ENCODE measurements at places on chromosomes 5 and 9.

DNA sequence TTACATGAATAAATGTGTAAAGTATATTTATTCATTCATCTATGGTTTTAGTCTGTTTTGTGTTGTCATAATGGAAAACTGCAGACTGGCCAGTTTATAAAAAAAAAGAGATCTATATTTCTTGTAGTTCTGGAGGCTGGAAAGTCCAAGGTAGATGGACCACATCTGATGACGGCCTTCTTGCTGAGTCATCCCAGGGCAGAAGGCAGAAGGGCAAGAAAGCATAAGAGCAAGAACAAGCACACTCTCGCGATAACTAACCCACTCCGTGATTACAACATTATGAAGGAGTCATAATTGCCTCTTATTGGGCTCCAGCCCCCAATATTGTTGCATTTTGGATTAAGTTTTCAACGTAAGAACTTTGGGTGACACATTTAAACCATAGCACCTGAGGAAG lies 180.4 kb upstream of the DAB2 start:
- DNase-seq, result no peak

GRCh38 chr5:604391-604831 lies 7.7 kb upstream of the CEP72 start:
- DNase-seq, result peak; percentile 48

DNA sequence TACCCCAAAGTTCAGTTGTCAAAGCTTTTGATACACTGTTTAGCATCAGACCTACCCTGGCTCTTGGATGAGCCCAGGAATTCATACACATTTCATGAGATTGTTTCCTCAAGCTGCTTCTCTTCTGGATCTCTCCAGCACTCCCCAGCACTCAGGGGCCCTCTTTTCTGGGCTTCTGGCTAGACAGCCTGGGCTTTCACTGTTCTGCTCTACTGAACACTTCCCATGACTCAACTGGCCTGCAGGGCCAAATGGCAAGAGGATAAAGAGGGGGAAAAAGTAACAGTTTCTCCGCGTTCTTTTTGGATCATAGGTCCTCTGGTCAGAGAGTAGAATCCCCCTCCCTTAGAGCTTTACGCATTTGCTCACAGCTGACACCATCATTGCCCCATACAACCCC lies 20.9 kb upstream of the LURAP1L start:
- DNase-seq, result no peak

- DNase-seq, result no peak
Measured at GRCh38 chr9:517993-518392, 303.3 kb downstream of the DOCK8 start.

DNA sequence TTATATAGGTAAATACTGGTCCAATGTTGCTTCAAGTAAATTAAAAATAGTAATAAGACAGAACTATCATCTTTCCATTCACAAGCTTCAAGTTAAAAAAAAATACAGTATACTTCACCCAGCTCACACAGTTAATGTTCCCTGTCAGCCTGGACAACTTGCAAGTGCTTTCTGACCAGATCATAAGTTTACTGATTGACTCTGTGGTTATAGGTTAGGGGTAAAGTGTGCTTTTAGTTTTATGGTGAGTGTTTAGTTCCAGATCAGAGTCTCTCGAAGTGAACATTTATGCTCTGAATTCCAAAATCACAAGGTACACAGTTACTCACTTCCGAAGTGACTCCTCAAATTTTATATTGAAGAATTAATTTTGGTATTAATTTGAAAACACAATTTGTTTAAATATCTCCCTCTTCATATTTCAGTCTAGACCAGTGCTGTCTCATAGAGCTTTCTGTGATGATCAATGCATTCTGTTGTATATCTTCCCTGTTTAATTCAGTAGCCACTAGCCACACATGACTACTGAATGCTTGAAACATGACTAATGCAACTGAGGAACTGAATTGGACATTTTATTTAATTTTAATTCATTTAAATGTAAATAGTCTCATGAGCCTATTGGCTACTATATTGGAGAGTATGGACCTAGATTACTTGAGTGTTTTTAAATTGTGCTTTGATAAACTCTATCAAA lies 90.7 kb downstream of the MEF2C start:
- DNase-seq, result no peak

DNA sequence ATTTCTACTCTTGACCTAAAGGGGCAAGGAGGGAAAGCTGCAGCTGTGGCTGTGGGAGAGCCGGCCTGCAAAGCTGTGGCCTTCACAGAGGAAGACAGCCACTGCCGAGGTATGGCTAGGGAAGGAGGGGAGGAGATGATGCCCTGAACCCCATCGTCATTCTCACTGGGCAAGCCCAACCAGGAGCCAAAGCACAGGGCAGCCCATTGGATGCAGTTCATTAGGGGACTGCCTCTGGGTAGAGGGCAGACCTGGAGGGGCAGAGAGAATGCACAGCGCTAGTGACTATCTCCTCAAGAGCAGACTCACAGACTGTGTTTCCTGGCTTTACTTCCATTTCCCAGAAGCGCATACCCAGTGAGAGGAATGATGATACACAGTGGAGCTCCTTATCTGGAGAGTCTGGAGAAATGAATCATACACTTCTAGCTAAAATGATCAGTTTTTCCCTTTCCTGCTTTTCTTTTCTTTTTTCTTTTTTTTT lies 47.2 kb upstream of the TTC23L start:
- no peak for DNase-seq

GRCh38 chr9:86926145-86926544 lies 21.2 kb downstream of the GAS1 start:
- no peak for DNase-seq

DNA sequence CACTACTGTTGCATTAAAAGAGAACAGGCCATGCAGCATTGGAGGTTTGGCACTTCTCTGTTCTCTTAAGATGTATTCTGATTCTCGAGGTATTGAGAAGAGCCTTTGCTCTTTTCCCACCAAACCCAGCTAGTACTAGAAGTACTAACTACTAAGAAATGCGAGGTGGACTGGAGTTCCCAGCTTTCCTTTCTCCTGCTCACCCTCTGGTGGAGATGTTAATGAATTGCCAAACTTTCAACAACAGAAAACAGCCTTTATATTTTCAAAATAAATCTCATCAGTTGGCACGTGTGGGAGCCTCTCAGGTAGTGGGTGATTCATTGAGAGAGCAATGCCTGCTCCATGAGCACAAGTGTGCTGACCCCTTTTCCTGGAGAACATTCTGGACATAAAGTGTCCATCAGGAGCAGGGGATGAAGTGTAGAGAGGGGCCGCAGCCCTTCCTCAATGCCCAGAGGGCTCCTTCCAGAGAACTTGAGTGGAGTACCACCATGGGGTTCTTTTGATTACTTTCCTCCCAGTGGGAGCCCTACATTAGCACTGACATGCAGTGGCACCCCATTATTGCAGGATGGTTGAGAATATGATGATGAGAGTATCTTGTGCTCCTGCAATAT lies 45.7 kb downstream of the TMEM174 start:
- no peak for DNase-seq

DNA sequence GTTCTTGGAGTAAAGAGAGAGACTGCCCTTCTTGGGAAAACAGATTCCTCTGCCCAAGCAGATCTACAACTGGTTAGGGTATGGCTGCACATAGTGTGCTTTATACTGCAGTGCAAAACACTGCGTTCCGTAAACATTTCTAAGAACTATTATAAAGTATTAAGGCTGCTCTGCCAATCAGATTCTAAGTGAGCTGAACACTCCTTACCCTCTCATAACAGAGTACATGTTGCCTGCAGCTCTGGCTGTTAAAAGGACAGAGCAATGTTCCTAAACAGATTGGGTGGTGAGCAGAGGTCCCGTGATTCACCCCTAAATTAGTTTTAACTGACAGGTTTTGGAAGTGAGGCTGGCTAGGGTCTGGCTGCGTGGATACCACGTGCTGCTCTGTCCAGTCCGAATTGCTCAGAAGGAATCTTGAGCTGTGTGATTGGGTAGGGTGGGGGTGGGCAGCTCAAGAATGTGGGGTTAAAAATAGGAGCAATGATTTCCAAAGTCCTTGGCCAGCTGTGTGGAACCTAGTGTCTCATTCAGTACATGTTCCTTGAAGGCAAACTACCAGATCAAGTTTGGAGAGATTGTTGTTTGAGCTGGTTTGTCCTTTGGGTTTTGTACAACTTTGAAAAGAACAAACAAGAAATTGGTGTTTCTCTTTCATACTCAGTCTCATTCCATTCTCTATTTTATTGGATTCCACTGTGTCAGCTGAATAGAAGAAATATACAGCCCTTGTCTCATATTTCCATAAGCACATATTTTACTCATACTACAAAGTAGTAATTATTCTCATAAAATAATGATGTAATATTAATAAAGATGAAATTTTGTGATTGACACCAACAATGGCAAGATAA lies 497.6 kb upstream of the CD180 start:
- peak; percentile 97 for DNase-seq

- DNase-seq, result peak; percentile 54
Measured at GRCh38 chr5:431001-431710, 11.8 kb upstream of the EXOC3 start.

- no peak for DNase-seq
Measured at GRCh38 chr9:133889584-133890301, 102.4 kb downstream of the VAV2 start.

- no peak for DNase-seq
Measured at GRCh38 chr5:94153736-94154450, 412.5 kb upstream of the POU5F2 start.

- no peak for DNase-seq
Measured at GRCh38 chr9:20972684-20973083, 58.8 kb downstream of the HACD4 start.

DNA sequence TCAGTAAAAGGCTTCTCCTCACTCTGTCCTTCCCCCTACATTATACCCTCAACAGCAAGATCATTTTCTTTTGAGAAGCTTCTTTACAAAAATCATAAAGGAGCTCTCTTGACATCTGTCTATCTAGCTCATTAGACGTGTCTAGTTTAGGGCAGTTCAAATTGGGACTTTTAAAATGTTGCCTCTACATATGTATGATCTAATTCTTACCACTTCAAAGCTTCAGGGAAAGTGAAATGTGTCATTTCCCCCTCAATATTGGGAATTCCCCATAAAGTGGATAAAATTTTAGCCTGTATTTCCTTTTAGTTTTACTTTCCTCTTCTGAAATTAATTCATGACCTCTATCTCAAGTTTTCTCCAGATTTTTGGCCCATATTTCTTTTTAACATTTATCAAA lies 323.7 kb downstream of the ARRDC3 start:
- DNase-seq, result no peak

- no peak for DNase-seq
Measured at GRCh38 chr5:136051486-136052220, 22.9 kb downstream of the TGFBI start.

DNA sequence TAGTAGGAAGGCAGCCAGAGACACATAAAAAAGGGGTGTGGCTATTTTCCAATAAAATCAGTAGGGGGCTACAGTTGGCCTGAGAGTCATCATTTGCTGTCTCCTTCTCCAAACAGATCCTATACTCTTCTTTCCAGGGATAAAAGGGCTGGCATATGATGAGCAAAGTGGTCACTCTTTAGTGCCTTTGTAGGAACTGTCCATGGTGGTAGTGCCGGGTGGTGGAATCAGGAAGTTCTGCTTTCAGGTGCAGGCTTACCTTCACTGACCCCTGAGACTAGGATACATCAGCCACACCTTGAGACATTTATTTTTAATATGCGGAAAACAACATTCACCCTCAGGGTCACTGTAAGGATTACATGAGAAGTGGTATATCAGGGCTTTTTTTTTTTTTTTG lies 80.8 kb downstream of the ASTN2 start:
- no peak for DNase-seq

DNA sequence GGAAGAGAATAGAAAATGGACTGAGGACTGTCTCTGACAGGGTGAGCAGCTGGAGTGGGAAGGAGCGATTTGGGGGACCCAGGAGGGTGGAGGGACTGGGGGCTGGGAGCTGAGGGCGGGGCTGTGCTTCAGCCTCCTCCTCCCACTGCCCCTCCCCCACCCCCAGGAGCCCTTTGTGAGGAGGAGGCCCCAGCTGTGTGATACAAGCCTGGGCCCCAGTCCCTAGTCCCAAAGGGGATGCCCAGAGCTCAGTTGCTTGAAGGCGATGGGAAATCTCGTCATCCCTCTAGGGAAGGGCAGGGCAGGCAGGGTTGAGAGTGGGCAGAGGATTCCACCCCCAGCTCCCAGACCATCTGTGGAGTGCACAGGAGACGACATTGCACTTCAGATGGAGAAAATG lies at the start of gene SPATA31E1:
Gene SPATA31E1 (plus strand): TSS at position 251 of the 400 bp plus-strand sequence. CDS start 15 bp downstream, at position 266.
- no peak for DNase-seq

- DNase-seq, result no peak
Measured at GRCh38 chr5:72988769-72989168, 32.9 kb downstream of the FCHO2 start.
